Glomerular endothelial cell (primary cell): ENCODE measurements at places on chromosomes 7 and 10. TPM values are rescaled to one million over a fixed set of nuclear protein-coding genes. Genes with fewer than 3 reads are reported as not detected.

The MMRN2 gene
- 153 and 243 TPM in 2 replicates for total RNA-seq

The MBLAC1 gene
- 2.3 and 3.9 TPM in 2 replicates for total RNA-seq

The TEX36 gene
- not detected in 2 replicates for total RNA-seq

The DCLRE1C gene
- total RNA-seq = 6.9 and 8.8 TPM in 2 replicates

The SEC31B gene
- 2.8 and 11.6 TPM in 2 replicates for total RNA-seq

The CEP55 gene
- 6.5 and 18.4 TPM in 2 replicates for total RNA-seq

The FAM25C gene
- total RNA-seq = not detected in 2 replicates

The KIF11 gene
- 4.5 and 9.6 TPM in 2 replicates for total RNA-seq

The ACTL6B gene
- total RNA-seq = not detected in 2 replicates

The SEMA3D gene
- 0.68 and 1.5 TPM in 2 replicates for total RNA-seq

The CDK1 gene
- total RNA-seq = 17.1 and 20.7 TPM in 2 replicates

The LYZL2 gene
- not detected in 2 replicates for total RNA-seq

The CACNB2 gene
- total RNA-seq = not detected in 2 replicates

The CNPY1 gene
- not detected in 2 replicates for total RNA-seq

The CTAGE15 gene
- not detected in 2 replicates for total RNA-seq

The AKR1E2 gene
- 6.9 and 16.3 TPM in 2 replicates for total RNA-seq

The LIPM gene
- total RNA-seq = not detected in 2 replicates

The IFIT1B gene
- total RNA-seq = not detected in 2 replicates

The ICA1 gene
- 26.6 and 43.2 TPM in 2 replicates for total RNA-seq

The AGR3 gene
- total RNA-seq = not detected in 2 replicates

The ENKUR gene
- 1.5 TPM in 1 of 2 replicates, not detected in the other for total RNA-seq

The INPP5A gene
- total RNA-seq = 43.9 and 51.9 TPM in 2 replicates

The GCK gene
- total RNA-seq = 0.41 TPM in 1 of 2 replicates, not detected in the other

The OPN1SW gene
- not detected in 2 replicates for total RNA-seq

The OPALIN gene
- total RNA-seq = not detected in 2 replicates

The CCL24 gene
- not detected in 2 replicates for total RNA-seq

The CDK5 gene
- 19.1 and 21.1 TPM in 2 replicates for total RNA-seq

The PTN gene
- 1.9 and 2.3 TPM in 2 replicates for total RNA-seq

The SUFU gene
- 14.0 and 17.4 TPM in 2 replicates for total RNA-seq

The HTRA1 gene
- 210 and 307 TPM in 2 replicates for total RNA-seq

The GNAT3 gene
- total RNA-seq = not detected in 2 replicates

The CH25H gene
- total RNA-seq = not detected in 2 replicates

The MRPS17 gene
- 8.2 and 10.2 TPM in 2 replicates for total RNA-seq

The PPP1R17 gene
- total RNA-seq = not detected in 2 replicates

The FAM25G gene
- not detected in 2 replicates for total RNA-seq

The OSBPL3 gene
- total RNA-seq = 21.1 and 22.5 TPM in 2 replicates

The FAM237B gene
- not detected in 2 replicates for total RNA-seq

The BTBD16 gene
- 0.47 TPM in 1 of 2 replicates, not detected in the other for total RNA-seq

The ADARB2 gene
- 0.23 and 0.39 TPM in 2 replicates for total RNA-seq

The PKD2L1 gene
- not detected in 2 replicates for total RNA-seq

The MYOF gene
- 260 and 369 TPM in 2 replicates for total RNA-seq

The NANOS1 gene
- 0.82 and 2.8 TPM in 2 replicates for total RNA-seq
